ENCODE measurements at places on chromosomes 4 and X. TPM values are rescaled to one million over a fixed set of nuclear protein-coding genes. Genes with fewer than 3 reads are reported as not detected.

GRCh38 chrX:107559506-107559905, 68.8 kb upstream of the PRPS1 start:
- no peak for DNase-seq

GRCh38 chr4:138727731-138728130, 287.9 kb upstream of the NOCT start:
- no peak for DNase-seq

DNA sequence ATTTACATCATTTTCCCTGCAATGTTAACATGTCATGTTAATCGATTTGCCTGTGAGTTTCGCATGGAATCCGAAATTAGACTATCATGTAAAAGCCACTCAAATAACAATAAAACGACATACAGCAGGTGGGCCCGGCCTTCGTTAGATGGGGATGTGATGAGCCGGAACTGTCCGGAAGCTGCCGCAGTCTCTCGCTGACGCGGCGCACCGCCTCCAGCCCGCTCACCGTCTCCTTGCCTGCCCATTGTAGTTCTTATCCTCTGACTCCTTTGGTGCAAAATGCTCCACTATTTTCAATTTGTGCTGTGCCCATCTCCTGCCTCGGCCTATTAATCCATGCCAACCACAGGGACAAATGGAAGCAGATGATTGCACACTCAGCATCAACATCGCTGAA, 877.5 kb upstream of the TENM3 start:
- no peak for DNase-seq

GRCh38 chrX:40109288-40110008, 11.7 kb upstream of the BCOR start:
- DNase-seq, result peak; percentile 54

DNA sequence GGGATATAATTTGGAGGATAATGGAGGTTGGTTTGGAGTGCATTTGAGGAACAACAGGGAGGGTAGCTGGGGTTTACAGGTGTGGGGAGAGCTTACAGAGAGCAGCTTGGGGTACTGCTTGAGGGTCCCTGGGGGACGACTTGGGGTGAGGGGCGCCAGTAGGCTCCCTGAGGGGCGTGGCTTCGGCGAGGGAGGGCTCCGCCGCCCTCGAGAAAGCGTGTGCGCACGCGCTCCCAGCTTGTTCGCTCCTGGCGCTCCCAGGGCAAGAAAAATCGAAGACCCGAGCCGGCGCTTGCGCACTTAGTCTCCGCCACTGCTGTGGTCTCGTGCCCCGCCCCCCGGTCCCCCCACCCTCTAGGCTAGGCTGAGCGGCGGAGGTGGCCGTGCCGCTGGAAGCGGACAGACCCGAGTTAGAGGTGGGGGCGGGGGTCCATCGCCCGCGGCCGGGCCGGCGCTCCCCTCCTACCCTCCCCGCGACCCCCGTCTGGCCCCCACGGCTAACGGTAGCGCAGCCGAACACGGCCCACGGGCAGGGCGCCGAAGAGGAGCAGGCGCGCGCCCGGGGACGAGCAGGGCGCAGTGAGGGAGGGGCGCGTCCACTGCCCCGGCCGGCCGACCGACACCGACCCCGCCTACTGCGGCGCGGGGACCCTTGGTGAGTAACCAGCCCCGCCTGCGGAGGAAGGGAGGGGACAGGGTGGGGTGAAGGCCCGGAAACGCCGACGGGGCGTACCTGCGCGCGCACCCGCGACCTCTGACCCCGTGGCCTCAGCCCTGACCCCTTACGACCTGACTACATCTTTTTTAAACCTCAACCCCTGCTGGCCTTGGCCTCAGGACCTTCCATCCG, 5.4 kb upstream of the CCDC120 start:
- peak; percentile 37 for DNase-seq

- no peak for DNase-seq
These were observed 1.8 kb downstream of the TBC1D1 start for GRCh38 chr4:37892641-37893040.

DNA sequence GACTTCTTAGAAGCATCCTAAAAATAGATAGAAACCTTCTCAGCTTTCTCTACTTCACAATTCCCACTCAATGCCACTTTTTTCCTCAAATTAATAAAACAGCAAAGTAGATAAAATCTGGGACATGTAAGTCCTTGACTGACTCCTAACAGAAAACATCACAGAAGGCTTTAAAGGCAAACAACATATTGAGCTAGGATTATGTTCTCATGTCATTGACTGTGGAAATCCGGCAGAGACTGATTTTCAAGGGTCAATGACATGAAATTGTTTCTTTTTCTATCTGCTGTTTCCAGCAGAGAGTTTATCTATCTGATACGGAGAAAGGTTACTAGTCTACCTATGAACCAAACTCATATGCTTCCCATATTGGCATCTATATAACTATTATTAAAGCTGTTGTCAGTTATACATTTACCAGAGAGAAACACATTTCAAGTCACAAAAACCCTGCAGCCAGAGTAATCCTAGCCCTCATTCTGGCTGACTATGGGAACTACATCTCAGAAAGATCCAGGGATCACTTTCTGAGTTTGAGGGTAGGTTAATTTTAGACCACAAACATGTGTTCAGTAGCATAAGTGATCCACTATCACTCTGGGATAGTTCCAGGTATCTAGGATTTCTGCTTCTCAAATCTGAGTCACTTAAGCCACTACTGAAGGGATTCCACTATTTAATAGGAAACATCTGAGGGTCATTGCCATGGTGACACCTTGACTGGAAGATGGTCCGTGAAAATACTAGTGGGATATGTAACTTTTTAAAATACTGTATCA, 147.6 kb downstream of the PPP3CA start:
- DNase-seq, result no peak

GRCh38 chrX:47523713-47524166, 37.3 kb upstream of the ARAF start:
- DNase-seq, result no peak

DNA sequence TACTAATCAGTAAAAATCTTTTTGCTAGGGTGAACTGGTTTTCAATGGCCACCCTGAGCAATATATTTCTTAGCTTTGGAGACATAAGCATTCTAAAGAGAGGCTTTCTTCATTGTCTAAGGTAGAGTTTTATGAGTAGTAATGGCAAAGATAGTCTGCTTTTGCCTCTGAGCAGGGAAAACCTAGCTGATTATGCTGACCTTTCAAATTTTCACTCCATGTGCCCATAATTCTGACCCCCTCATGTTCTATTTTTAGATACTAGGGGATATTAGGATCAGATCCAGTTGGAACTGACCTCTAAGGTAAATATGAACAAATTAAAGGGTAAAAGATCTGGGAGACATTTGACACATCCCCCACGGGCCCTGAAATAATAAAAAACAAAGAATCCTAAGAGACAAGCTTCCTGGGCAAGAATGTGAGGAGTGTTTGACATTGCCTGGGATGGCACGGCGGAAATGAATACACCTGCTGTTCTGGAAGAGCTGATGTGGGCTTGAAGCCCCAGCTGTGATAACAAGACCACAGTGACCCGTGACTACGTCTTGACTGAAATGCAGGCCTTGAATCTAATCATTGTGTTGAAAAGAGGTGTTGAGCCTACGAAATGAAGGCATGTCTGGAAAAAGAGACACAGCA, 392.1 kb upstream of the FRG1 start:
- no peak for DNase-seq

DNA sequence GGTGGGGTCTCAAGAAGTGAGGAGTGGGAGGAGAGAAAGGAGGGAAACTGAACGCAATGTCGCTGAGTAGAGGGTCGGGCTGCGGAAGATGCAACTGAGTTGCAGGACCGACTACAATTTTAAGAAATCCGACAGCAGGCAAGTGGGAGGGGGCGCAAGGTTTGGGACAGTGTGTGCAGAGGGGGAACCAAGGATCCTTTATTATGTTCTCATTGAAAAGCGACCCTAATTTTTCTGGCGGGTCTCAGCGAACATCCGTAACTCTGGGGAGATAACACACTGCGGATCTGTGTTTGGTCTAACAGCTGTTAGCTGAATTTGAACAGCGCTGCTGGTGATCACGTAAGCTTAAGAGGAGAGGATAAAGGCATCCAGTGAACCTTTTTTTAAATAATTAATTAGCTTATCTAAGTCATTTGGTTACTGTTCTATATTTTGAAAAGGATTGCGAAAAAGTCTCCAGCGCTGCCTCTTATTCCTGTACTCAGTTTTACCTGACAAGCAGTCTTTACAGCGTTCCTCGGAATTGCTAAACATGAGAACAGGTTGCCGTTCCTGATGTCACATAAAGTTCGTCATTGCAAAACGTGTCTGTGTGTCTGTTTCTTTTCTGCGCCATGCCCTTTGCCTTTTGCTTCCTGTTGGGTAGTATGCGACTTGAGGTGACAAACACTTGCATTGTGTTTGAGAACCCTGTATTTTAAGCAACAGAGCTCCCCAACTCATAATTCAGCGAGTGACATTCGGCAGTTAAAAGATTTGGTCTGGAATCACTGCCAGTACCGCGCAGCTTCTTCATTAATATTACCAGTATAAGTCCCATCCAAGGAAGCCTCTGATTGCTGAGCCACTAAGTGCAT, 1.3 kb downstream of the HTR2C start:
- no peak for DNase-seq

- no peak for DNase-seq
These were observed 48.1 kb downstream of the RPGR start for GRCh38 chrX:38279188-38279587.

DNA sequence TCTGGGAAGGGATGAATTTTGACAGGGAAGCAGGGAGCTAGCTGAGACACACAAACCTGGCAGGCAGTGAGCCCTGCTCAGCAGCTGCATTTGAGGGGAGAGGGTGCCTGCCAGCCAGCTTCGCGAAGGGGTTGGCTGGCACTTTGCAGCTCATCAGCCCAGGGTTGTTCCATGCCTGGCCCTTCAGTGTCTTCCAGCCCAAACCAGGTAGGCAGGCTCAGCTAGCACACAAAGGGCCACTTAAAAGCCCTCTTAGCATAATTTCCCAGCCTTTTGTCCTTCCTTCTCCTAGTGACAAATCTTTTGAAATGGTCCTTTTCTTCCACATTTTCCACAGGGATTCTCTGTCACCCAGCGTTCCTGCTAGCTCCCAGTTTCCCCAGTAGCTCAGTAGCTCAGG, 4.3 kb upstream of the FRMPD3 start:
- no peak for DNase-seq

DNA sequence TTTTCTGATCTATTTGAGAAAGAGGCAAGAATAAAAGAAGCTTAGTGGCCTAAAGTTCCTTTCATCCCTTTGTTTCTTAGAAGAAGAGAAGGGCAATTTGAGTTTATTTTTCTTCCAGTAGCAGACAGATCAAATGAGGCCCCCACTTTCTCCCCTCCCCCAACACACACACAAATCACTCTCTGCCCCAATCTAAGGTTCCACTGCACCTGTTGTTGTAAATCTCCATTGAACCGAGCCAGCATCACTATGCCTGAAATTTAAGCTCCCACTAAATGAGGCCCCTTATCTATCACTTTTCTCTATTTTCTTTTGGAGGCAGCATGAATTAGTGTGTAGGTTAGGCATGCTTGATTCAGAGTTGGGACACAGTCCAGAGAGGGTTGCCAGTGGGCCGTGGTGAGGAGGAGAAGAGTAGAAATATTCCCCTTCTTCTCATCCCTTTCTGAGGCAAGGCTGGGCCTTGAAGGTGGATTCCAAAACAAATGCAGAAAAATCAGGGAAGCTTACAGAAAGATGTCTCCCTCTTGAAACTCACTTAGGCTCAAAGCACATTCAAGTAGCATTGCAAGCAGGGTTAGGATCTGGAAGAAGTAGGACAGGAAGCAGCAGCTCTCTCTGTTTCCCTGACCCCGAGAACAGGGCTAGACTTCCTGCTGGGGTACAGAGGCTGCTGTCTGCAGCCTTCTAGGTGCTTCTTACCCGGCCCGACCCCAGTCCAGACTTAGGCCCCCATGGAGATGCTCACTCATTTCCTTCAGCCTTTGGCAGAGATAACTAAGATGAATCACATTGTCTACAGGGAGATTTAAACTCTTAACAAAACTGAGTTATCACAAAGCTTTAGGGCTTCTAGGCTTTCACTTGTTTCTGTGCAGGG, 70.7 kb downstream of the RASL11B start:
- DNase-seq, result no peak

DNA sequence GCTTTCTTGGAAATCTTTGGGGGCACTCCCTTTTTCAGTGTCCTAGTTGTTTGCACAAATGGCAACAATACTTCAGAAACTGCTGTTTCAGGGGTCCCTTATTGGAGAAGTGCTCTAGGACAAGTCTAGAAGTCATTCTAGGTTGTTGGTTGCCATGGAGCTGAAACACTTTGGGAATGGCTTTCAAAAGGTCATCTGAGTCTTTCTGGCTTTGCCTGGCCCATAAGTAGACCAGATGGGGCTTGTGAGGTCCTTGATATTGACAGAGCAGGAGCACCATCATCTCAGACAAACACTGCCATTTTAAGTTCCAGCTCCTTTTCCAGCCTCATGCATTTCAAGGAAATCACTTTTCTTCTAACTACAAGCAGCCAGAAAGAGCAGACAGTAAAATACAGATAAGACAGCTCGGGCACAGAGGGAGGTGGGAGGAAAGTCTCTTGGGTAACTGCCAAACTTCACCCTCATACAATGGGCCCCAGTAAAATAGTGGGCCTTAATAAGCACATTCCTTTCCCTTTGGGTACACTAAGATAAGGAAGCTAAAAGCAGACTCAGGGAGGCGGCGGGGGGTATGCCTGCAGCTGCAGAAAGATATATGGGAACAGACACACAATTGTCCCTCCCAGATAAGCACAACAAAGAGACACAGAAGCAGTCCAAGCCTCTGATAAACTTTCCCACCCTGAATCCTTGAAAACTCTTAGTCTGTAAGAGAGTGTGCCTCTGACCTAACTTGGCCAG, 8.5 kb upstream of the NXF3 start:
- DNase-seq, result no peak

- no peak for DNase-seq
These were observed 1.6 kb downstream of the HTRA3 start for GRCh38 chr4:8270912-8271815.

DNA sequence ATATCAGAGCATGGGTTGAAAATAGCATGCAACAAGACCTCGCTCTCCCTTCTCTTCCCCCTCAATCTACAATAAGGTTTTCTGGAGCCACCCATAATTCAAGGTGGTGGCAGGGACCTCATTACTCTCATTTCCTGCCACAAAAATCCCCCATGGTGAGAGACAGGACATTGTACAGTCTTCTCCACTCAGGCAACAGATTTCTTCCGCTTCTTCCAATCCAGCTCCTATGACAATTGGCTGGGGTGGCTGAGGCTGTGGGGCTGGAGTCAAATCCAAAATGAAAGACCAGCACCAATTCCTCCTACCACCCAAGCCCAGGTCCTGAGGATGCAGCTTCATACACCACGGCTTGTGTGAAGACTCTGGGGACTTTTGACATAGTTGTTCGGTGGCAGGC, 40.3 kb upstream of the NKRF start:
- no peak for DNase-seq

LGI2 gene
- 2.0 TPM for total RNA-seq

EGF gene
- under 0.01 TPM for total RNA-seq

SRPX2 gene
- 0.41 TPM for total RNA-seq

JCHAIN gene
- under 0.01 TPM for total RNA-seq

CRMP1 gene
- 624 TPM for total RNA-seq

TEX11 gene
- total RNA-seq, result not detected

FABP2 gene
- total RNA-seq, result not detected

PABPC4L gene
- 1.2 TPM for total RNA-seq

SERPINA7 gene
- not detected for total RNA-seq

TMPRSS11B gene
- total RNA-seq, result not detected

EVC2 gene
- total RNA-seq, result 2.0 TPM

TNIP2 gene
- 6.1 TPM for total RNA-seq

SLC6A14 gene
- not detected for total RNA-seq

SPANXA1 gene
- not detected for total RNA-seq

CDX4 gene
- total RNA-seq, result not detected

IL13RA2 gene
- 4.9 TPM for total RNA-seq

GLOD5 gene
- total RNA-seq, result not detected

CDS1 gene
- total RNA-seq, result 8.6 TPM

TMEM150C gene
- total RNA-seq, result 74.2 TPM
